ENCODE measurements at places on chromosomes 6 and 20. TPM values are rescaled to one million over a fixed set of nuclear protein-coding genes. Genes with fewer than 3 reads are reported as not detected.

Gene CDYL
- total RNA-seq, result 44.4 TPM

Gene RSPO3
- 0.25 TPM for total RNA-seq

Gene NRSN1
- total RNA-seq, result 21.8 TPM

Gene OOEP
- not detected for total RNA-seq

Gene PRICKLE4
- total RNA-seq, result 1.1 TPM

Gene TM9SF4
- total RNA-seq, result 28.2 TPM

Gene GSTA3
- total RNA-seq, result not detected

DNA sequence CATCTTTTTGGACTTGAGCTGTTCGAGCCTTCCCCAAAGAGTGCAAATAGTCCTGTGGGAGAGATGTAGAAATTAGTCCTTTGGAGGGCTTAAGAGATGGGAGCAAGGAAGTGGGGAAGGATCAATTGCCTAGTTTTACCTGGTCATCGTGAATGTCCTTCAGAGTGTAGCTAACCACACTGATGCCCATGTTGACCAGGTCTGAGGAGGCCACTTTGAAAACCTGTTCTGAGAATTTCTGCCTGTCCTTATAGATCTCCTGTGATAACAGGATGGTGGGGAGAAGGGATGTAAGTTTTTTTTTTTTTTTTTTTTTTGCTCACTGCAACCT lies 2.0 kb downstream of the FLOT1 start:
- no peak for ATAC-seq

GRCh38 chr6:105178110-105178509 lies 1.7 kb downstream of the POPDC3 start:
- no peak for ATAC-seq

DNA sequence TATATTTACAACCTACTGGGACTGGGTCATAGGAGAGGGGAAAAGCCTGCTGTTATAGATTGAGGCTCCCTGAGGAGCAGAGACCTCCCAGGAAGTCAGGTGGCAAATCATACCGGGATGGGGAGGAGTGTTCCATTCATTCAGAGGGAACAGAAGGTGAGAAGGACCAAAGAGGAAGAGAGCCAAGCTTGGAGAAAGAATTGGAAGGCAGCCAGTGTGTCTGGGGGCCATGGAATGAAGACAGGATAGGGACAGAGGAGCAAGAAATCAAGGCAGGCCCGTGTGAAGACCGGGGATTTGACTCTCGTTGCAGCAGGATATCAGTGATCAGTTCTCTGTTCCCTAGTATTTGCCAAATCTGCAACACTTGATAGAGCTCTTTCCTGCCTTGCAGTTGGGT lies 5.7 kb upstream of the ZNF217 start:
- ATAC-seq, result no peak

- no peak for ATAC-seq
Observed at GRCh38 chr6:129957941-129958898, 60.2 kb upstream of the L3MBTL3 start.

DNA sequence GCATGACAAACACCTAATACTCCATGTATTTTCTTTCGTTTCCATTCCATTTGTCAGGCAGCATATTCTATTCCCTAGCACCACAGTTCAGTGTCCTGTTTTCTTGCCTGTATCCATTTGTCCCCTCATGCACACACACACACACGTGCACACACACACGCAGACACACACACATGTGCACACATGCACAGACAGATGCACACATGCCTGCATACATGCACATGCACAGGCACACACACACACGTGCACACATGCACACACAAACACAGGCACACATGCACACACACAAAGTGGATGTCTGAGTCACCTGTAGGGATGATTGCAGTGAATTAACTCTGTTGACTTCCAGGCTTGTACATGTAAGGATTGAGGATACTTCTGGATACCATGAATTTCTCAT lies 226.7 kb upstream of the SYNDIG1 start:
- ATAC-seq, result no peak

- ATAC-seq, result no peak
Observed at GRCh38 chr20:1879369-1879768, 15.8 kb upstream of the SIRPA start.
